ENCODE measurements at places on chromosomes 3 and 15. TPM values are rescaled to one million over a fixed set of nuclear protein-coding genes. Genes with fewer than 3 reads are reported as not detected.

Gene EFCC1
- total RNA-seq, result 0.42 TPM

Gene SV2B
- total RNA-seq, result 0.17 TPM

Gene CA12
- 0.55 TPM for total RNA-seq

Gene SHF
- 16.8 TPM for total RNA-seq

Gene CHRFAM7A
- total RNA-seq, result 1.9 TPM

DNA sequence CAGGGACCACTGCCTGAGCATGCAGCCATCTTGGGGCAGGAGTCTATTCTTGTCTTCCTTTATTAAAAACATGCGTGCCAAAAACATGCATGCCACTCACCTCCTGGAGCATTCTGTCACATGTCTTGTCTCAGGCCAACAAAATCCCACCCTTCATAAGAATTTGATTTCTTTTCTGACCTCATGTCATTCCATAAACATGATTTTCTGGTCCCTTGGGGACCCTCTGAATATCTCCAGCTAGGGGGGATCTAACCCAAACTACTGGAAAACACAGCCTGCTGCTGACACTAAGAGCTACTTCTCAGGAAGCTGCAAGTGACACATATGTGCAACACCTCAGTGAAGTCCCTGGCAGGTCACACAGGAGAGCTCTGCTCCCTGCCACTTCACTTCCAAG is 26.8 kb upstream of the NOX5 start:
- no peak overlapping the region for H3K4me3 ChIP-seq
- H3K4me1 ChIP-seq, result no peaks in the 10 kb centered on the region
- no peaks in the 10 kb centered on the region for H3K36me3 ChIP-seq
- peaks cover 33% of the 10 kb centered on the region for H3K27me3 ChIP-seq
